DMS153 (cell line): ENCODE measurements at places on chromosomes 5 and 9.
A peak's percentile ranks its signal among the peaks of the same experiment; 100 is the strongest.

GRCh38 chr9:129136446-129137035 is 25.3 kb downstream of the PTPA start:
- no peak for DNase-seq

DNA sequence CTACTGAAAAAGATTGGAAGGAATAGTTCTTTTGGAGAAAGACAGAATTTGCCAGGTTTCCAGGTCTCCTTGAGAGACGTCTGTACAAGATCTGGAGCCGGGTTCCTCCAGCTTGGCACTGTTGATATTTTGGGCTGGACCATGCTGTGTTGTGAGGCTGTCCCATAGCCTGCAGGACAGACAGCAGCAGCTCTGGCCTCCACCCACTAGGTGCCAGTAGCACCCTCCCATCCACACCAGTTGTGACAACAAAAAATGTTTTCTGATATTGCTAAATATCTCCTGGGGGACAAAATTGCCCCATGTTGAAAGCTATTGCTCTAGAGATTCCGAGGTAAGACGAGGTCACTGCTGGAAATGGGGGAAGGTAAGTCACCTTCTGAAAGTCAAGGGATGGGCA is 287.7 kb upstream of the DAP start:
- DNase-seq = no peak

- no peak for DNase-seq
Measured at GRCh38 chr5:133758641-133759040, 146.3 kb upstream of the FSTL4 start.

DNA sequence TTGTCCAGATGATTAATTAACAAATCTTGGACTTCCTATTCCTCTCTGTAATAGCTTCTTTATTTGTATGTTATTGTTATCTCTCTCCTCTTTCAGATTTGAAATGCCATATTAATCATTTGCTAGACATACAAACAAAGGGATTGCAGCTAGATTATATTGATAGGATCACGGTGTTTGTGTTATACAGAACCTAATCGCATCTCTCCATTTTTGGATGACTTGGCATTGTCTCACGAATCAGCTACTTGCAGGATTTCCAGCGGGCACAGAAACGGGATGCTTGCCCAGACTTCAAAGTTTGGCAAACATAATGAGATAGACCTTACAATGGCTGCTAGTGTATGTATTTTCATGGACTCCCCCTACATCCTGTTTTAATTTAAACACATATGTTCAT is 368.1 kb downstream of the TLE4 start:
- peak; percentile 3 for DNase-seq

DNA sequence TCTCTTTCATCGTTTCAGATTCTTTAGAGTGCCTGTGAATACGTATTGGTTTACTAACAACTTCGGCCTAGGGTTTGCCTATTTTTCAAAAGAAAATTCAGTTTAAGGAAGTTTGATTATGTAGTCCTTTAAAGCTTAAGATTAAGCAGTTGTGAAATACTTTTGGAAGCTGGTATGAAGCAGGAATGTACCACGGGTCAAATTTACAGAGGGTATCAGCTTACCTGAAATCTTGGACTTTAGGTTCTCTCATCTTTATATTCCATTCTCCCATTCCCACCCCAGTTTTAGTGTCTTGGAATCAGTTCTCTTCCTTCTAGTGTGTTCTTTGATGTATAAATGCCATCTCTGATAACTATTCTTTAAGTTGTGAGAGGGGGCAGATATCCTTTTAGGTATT is 53.2 kb downstream of the IQGAP2 start:
- DNase-seq = no peak

DNA sequence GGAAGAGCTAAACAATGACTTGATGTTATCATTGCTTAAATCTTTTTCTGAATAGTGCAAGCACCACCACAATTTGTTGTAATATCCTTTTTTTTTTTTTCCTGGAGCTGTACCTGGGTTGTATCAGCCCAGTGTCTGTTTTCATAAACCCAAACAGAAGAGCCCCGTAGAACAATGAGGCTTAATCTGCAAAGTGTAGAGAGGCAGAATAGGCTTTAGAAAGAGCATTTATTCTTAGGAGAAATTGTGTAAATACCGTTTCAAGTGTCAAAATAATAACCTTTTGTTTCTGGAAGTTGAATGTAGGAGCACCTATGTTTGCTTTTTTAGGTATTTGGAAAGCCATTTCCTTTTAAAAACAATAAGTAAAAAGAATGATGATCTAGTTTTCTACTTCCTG is 26.4 kb downstream of the RGS7BP start:
- DNase-seq = peak; percentile 71

GRCh38 chr5:10454591-10455276 is 13.1 kb downstream of the ROPN1L start:
- DNase-seq = no peak

DNA sequence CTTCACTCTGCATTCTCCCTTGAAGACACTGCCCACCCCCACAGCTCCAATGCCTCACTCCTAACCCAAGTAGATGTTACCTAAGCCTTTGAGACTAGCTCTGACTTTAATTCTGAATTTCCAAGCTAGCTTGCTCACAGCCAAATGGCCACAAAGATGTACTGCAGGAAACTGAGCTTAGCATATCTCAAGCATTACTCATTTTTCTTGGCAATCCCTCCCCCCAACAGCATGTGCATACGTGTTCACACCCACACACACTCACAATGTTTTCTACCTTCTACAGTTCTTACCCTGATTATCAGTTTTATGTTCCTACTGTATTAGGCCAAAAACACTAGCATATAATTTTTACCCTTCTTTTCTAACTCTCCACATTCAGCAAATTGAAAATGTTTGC is 13.7 kb upstream of the GRIA1 start:
- no peak for DNase-seq

DNA sequence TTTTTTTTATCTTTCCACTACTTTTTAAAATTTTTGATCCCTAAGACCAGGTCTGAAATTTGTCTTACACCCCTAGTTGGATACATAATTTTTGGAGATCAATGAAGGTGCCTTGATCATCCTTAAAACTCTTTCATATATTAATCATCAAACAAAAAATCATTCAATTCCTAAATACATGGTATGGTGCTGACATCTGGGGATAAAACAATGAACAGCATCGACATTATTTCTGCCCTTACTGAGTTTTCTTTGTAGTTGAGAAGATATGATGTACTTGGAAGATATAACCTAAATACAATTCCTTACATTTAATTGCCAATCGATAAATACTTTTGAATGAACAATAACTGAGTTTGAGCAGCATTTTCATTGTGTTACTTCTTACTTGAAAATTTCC is 18.3 kb downstream of the SPINK9 start:
- no peak for DNase-seq

GRCh38 chr5:108629779-108630528 is 117.7 kb upstream of the FER start:
- no peak for DNase-seq

DNA sequence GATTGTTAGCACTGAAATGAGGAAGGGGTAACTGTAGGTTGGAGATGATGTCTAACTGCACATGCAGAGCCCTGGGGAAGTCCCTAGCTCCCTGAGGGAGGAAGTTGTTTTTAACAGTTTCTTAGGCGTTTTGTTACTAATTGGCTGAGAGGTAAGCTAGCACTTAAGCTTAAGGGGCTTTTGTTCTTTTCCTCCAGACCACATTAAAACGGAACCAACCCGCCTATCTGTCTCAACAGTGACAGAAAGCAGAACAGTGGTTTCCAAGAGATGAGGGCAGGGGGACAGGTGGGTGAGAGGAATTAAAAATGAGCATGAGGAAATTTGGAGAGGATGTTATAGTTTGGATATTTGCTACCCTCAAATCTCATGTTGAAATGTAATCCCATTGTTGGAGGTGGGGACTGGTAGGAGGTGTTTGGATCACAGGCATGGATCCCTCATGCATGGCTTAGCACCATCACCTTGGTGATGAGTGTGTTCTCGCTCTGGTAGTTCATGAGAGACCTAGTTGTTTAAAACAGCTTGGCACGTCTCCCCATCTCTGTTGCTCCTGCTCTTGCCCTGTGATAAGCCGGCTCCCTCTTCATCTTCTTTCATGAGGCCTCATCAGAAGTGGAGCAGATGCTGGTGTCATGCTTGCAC is 38.9 kb downstream of the LYRM7 start:
- DNase-seq = no peak

- DNase-seq = no peak
Measured at GRCh38 chr9:121336665-121337064, 33.4 kb downstream of the STOM start.

DNA sequence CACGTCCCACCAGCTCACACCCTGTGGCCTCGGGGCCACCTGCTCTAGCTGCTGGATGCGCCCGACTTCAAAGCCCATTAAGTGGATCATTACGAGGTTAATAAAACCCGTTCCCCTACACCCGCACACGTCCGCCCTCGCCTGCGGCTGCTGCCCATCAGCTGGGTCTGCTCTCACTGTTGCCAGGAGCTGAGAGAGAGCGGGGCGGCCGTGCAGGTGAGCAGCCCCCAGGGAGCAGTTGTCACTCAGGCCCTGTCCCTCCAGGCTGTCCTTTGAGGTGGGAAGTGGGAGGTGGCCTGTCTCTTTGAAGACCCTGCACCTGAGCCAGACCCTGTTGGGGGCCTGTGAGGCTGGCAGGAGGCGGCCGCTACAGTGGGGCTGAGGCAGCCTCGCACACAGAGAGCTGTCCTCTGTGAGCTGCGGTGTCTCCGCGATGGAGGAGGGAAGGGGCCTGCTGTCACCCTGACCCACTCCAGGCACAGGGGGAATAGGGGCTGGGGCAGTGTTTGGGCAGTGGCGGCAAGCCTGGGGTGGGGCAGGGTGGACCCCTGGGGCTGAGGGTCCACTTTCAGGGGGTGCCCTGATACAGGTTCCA is 12.8 kb upstream of the UNC5A start:
- no peak for DNase-seq

GRCh38 chr5:13249854-13250253 is 694.6 kb downstream of the DNAH5 start:
- DNase-seq = no peak

- DNase-seq = peak; percentile 49
Measured at GRCh38 chr5:61304590-61305381, 27.3 kb upstream of the ZSWIM6 start.

- DNase-seq = no peak
Measured at GRCh38 chr5:54469622-54470021, 14.1 kb downstream of the HSPB3 start.

GRCh38 chr5:9898319-9898718 is 268.2 kb upstream of the TAS2R1 start:
- peak; percentile 56 for DNase-seq

DNA sequence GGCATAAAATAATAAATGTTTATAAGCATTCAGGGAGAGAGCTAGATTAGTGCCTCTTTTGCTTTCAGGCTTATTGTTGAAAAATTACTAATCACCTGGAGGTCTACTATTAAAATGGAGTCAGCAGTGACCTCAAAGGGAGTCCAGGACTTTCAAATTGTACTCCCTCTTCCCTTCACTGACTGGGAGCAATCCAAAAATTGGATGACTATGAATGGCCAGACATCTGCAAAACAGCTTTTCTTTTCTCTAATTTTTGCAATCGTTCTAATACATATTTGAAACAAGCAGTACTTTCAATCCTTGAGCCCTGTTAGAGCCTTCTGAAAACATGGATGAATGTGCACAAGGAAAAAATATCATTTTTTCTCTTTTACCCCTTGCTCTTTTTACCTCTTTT is 461.8 kb downstream of the TMEM232 start:
- DNase-seq = no peak

GRCh38 chr9:100581081-100581480 is 3.2 kb downstream of the CAVIN4 start:
- no peak for DNase-seq

DNA sequence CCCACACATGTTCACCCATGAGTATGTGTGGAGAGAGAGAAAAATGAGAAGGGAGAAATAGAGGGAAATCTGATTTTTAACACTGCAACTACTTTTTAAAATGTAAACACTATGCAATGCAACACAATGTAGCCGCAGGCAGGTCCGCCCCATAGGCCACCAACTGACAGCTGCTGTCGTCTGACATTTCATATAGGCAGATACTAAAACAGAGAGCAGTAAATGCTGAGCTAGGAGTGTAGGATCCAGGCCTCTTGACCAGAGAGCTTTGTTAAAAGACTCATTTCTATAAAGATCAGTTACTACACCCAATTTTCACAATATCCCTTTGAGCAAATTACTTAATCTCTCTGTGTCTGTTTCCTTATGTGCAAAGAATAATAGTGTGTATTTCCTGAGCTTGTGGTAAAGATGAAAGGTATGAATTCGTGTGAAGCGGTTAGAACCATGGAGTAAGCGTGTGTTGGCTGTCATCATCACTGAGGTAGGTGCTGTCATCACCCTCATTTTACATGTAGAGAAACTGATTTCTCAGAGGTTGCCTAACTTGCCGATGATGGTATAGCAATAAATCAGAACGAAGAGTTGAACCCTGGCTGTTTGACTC is 55.2 kb upstream of the PDE8B start:
- no peak for DNase-seq

GRCh38 chr5:149886692-149887470 is 57.7 kb downstream of the PDE6A start:
- no peak for DNase-seq

DNA sequence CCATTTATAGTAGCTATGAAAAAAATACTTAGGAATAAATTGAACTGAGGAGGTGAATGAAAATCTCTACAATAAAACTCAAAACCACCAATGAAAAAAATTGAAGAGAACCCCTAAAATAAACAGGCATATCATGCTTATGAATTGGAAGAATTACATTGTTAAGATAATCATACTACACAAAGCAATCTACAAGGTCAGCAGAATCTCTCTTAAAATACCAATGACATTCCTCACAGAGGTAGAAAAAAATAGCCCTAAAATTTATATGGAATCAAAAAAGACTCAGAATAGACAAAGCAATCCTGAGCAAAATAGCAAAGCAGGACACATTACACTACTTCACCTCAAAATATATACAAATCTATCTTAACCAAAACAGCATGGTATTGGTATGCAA is 23.2 kb downstream of the PRDM9 start:
- DNase-seq = no peak

DNA sequence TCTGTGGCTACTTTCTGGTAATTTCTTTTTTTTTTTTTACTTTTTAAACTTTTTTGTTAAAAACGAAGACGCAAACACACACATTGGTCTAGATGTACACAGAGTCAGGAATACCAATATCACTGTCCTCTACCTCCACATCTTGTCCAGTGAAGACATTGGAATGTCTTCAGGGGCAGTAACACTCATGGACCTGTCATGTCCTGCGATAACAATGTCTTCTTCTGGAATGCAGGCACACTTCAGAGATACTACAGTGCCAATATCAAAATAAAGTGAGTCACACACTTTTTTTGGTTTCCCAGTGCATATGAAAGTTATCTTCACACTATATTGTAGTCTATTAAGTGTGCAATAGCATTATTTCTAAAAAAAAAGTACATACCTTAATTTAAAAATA is 175.9 kb downstream of the ARRDC3 start:
- DNase-seq = no peak

DNA sequence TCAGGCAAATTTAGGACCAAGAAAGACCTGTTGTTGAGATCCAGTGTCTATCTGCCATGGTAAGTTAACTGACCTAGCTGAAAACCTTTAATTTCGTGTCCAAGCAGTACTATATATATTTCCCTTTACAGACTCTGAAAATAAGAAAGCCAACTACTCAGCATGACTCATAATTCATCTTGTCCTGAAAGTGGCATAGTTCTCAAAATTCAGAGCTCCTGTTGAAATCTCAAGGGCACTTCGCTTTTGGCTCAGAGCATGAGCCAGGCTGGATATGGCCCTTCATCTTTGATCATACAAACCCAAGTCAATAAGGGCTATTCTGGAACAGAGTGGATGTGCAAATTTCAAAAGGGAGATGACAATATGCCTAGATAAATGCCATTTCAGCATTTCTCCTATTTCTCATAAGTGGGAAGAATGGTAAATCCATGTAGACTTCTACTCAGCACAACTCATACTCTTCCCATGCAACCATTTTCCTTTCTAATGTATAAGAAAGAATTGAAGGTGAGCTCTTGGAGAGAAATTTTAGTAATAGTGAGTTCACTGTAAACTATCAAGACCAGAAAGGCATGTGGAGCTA is 567.9 kb upstream of the DAB2 start:
- DNase-seq = no peak
